ENCODE measurements at places on chromosomes 7 and 10.

DNA sequence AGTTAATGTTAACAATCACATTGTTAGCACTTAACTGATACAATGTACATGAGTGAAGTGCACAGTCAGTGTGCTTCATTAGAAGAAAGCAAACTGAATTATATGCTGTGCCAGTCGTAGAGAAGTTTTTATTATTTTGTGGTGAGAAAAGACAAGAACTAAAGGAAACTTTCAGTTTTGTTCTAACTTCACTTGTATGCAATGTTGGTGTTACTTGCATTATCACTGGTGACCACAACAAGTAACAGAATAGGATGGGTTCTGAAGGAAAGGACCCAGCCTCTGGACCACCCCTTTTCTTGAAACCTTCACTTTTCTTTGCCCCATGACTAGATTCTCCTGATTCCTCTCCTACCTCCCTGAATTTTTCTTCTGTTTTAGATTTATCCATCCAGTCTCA, 123.3 kb upstream of the GAD2 start:
- DNase-seq: no peak

DNA sequence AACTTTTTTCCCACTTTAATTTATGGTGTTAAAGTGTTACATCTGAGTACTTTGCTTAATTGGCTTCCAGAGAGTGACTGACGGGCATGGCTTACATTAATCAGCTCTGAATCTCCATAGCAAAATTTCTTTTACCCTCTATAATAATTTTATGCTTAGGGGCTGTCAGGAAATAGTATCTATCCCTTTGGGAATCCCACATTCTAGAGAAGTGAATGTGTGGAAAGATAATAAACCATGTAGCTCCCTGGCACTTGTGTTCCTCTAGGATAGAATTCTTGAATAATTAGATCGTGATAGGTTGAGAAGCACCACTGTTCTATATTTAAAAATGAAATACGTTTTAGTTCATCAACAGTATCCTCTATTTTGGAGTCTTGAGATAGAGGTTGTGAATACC, 89.6 kb downstream of the DNAJB9 start:
- no peak for DNase-seq

DNA sequence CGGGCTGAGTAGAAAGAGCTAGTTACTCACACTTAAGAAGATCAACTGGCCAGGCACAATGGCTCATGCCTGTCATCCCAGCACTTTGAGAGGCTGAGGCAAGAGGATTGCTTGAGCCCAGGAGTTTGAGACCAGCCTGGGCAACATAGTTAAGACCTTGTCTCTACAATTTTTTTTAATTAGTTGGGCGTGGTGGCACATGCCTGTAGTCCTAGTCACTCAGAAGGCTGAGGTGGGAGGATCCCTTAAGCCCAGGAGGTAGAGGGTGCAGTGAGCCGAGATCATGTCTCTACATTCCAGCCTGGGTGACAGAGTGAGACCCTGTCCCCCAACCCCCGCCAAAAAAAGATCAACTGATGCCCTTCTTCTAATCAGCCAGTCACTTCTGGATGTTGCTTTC, 74.6 kb upstream of the ATP6V0A4 start:
- DNase-seq: no peak

DNA sequence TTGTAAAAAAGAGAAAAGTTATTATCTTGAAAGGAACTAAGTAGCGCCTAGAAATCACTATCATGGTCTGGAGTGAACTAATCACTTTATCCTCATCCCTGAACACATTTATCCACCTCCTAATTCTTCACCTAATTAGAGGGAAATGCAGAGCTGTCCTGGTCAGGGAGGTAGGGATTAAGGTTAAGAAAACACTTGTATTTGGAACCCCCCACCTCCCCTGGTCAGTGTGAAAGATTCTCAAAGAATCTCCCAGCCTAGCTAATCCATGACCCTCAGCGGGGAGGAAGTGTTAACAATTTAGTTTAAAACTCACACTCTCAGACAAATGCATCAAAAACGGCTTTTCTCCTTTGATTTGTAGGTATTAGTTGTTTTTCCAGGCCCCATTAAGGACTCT, 83.8 kb downstream of the FAM204A start:
- no peak for DNase-seq

- DNase-seq: no peak
Measured at GRCh38 chr7:22859641-22860290, 37.1 kb upstream of the TOMM7 start.

- DNase-seq: no peak
Measured at GRCh38 chr10:115063701-115064658, 29.2 kb upstream of the ATRNL1 start.

GRCh38 chr7:101218236-101219125, 516 bp downstream of the ZNHIT1 start:
- DNase-seq: no peak

DNA sequence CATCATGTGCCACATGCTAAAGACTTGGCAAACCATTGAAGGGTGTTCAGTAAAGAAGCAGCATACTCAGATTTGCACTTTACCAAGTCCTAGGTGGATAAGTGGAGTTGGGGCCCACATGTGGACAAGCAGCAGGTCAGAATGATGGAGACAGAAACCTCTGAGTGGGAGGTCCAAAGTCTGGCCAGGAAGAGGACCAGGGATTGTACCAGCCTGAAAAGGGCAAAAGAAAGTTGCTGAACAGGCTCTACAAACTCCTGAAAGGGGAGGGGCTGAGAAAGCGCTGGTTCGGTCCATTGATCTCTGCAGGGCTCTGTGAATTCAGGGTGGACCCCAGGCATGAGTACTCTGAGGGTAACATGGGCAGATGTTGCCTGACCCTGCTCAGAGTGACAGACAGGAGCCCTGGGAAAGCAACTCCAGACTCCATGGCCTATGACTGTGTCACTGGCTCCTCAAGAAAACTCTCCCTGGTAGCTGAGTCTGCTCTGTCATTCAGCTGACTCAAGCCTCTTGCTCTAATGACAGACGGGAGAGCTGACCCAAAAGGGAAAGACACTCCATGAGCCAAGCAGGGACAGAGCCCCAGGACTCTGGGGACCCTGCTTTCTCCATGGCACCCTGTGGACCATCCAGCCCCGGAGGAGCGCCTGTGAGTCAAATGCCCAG, 68.5 kb downstream of the TBXAS1 start:
- DNase-seq: no peak

DNA sequence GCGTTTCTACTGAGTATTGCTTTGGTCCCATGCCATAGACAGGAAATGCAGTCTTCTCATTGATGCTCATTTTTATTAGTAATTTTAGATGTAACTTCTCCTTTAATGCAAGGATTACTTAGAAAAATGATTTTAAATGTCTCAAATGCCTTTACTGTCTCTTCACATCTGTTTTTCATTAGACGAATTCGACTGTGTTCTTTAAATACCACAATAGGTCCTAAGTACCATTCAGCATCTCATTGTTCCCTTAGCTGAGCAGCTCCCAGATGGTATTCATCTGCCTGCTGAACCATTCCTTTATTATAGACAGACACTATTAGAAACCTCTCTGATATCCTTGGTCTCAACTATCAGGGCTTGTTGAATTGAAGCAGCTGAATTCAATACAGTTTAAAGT, 113.6 kb downstream of the LSMEM1 start:
- no peak for DNase-seq

- peak; percentile 72 for DNase-seq
Measured at GRCh38 chr7:69217516-69218350, 380.5 kb upstream of the AUTS2 start.

- no peak for DNase-seq
Measured at GRCh38 chr10:106872176-106872575, 292.3 kb downstream of the SORCS1 start.

GRCh38 chr10:45091968-45092367, 91.2 kb downstream of the ZNF22 start:
- peak; percentile 59 for DNase-seq

- DNase-seq: no peak
Measured at GRCh38 chr10:107689323-107689722, 524.8 kb upstream of the SORCS1 start.

DNA sequence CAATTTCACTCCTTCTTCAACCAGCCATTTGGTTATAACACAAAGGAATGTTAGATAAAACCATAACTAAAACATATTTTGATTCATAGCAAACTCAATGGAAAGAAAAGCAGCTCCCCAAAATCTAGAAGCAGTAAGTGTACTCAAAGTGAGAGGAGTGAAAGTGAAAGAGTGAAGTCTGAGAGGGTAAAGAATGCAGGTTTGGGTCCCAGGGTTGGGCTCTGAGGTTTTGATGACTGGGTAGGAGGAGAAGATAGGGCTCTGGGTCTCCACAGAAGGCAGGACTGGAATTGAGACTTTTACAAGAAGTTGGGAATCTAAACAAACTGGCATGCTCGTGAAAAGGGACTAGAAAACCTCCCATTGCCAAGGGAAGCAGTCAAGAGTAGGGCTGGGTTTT, 85.4 kb upstream of the RSU1 start:
- DNase-seq: no peak

DNA sequence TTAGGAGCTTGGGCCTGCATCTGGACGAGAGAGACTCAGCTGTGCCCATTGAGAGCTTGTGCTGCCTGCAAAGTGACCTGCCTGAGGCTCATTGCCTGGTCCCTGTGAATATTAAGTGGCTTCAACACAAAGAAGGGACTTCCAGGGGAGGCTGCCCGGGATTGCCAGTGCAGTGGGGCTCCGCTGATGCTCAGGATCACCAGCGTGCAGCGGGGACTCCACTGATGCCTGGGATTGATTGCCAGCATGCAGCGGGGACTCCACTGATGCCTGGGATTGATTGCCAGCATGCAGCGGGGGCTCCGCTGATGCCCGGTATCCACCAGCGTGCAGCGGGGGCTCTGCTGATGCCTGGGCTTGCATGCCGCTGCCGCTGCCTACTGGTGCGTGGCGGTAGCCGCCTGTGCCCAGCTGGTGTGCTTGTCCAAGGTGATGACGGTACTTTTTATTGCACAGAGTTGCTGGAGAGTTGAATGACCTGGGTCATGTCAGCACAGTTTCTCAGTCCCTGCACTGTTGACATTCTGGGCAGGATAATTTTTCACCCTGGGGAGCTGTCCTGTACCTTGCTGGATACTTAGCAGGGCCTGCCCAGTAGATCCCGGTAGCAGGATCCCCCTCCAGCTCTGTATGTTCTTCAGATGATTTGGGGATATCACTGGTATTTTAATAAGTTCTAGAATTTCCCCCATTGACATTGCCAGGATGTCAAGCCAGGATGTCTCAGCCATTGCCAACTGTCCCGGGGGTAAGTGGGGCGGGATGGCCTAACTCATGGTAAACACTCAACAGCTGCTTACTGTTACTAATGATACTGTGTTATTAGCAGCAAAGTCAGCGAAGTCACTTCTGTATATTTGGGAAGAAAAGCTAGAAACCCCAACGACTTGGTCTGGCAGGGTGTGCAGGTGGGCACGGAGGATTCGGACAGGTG, 13.0 kb downstream of the DOCK1 start:
- no peak for DNase-seq

GRCh38 chr10:77563638-77564270, 73.9 kb downstream of the KCNMA1 start:
- DNase-seq: no peak

GRCh38 chr7:79458796-79459195, 5.3 kb upstream of the MAGI2 start:
- DNase-seq: no peak

GRCh38 chr10:128474571-128474970, 348.3 kb upstream of the MKI67 start:
- DNase-seq: no peak

DNA sequence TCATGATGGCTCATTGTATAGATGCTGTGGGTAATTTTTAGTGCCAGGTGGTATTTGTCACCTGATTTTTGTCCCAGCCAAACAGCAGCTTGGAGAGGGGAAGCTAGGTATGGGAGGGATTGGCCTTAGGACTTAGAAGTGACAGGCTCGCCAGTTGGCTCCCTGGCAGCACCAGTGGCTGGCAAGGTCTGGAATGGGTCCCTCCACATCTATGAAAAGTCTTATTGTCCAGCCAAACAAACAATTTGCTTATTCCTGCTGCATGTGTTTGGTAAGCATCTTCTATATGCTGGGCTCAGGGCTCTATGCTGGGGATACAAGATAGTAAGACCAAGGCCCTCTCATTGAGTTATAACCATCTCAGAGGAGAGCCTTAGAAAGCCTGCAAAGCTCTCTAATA, 42.5 kb downstream of the SORCS3 start:
- no peak for DNase-seq

GRCh38 chr10:58175990-58176900, 91.4 kb downstream of the IPMK start:
- no peak for DNase-seq

DNA sequence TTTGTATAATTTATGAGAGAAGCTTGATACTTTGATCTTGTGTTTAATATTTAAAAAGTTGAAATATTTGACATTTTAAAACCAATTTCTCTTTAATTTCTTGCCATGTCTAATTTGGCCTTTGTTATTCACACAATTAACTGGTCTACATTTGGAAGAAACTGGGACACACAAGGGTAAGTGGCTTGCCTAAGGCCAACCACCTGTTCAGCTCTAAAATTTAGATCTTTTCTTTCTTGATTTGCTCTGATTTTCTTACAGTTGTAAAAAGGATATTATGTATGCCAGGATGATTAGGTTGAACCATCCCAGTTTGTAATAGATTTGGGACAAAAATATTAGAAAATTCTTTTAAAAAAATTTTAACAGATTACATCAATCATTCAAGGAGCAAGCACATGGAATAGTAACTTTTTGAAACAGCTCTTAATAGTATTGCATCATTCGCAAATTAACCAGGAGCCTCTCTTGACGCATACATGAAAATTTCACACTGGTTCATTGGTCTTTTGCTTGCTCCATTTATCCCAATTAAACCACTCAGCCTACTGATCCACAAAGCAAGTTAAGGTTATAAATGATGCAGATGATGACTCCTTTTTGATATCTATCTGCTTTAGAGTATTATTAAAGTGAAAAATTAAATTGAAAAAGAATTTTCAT, 222.4 kb upstream of the SLC26A5 start:
- no peak for DNase-seq

GRCh38 chr7:25982684-25983083, 169.3 kb upstream of the NFE2L3 start:
- no peak for DNase-seq

- no peak for DNase-seq
Measured at GRCh38 chr7:37786741-37787569, 61.4 kb upstream of the NME8 start.

DNA sequence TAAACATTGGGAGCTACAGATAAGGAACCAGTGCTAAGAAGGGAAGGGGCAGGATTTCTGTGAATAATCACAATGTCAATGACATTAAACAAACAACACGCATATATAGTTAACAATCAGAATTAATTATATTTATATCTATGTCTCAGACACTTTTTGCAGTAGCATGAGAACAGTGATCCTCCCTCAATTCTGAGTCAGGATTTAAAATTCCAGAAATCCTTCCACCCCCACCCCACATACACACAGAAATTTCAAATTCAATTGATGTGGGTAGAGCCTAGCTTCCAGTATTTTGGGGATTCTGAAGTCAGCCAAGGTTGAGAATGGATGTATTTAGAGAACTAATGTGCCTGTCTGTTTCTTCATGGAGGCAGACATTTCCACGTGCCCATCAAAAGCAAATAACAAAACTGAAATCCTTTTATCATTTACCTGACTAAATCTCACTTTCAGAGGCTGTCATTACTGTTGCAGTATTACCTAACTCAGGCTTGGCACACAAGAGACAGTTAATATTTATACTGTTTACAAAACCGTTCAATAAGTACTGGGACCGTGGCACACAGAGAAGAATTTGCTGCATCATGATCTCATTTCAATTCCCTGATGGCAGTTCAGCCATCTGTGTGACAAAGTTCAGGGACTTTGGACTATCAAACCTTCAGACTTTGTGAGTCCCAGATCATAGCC, 116.6 kb upstream of the PALS2 start:
- no peak for DNase-seq

Data from right forelimb (tissue), 1 donor.